Tongue (tissue), 3 donors: ENCODE measurements at places on chromosomes 7 and 10. TPM values are rescaled to one million over a fixed set of nuclear protein-coding genes. Genes with fewer than 3 reads are reported as not detected.

DNA sequence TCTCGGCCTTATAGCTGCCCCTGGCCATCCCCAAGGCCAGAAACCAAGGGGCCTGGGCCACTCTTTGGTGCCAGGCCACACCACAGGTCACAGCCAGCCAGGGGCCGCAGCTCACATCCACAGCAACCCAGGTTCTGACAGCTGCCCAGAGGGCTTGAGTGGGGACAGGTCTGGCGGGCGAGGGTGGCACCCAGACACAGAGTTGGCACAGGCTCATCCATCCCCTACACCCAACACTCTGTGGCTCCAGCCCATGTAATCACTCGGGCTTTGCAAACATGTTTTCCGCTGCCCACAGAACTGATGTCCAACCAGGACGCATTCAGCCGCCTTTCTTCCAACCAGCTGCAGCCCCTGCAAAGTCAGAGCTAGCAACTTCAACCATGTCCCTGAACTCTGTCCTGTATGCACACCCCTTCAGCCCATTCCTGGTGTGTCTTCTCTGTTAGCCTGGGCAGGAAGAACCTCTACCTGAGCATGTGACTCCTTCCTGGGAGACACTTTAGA is 57.7 kb upstream of the PPP2R2D start:
- no peak for DNase-seq

GRCh38 chr10:129307141-129307540 is 159.9 kb upstream of the MGMT start:
- DNase-seq: no peak

- DNase-seq: no peak
These were observed 139.8 kb downstream of the CUBN start for GRCh38 chr10:16989826-16990293.

GRCh38 chr10:26217396-26218086 is 967 bp downstream of the GAD2 start:
- no peak for DNase-seq

GRCh38 chr7:106895246-106895864 is 30.3 kb downstream of the PIK3CG start:
- no peak for DNase-seq

DNA sequence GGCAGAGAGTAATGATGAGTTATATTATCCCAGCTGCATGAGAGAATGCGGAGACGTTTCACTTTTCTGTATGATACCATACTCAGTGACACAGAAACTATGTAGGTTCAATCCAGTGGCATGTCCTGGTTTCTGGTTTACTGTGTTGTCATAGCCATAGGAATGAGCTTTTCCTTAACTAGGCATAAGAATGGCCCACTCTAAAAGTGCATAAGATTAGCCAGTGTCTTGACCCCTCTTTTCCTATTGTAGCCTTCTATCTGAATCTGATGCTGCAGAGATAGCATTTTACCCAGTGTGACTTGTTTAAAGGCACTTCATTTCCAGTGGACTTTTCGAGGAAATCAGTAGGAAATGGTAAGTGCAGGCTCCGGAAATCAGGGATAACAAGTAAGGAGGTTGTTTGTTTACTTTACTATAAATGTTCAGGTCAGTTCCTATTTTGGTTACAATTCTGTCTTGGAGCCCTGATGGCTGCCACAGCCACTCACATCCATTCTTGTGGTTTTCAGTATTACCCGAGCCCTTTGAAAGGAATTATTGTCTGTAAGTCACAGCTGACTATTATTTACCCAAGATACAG is 70.5 kb downstream of the SEMA3A start:
- DNase-seq: no peak

DNA sequence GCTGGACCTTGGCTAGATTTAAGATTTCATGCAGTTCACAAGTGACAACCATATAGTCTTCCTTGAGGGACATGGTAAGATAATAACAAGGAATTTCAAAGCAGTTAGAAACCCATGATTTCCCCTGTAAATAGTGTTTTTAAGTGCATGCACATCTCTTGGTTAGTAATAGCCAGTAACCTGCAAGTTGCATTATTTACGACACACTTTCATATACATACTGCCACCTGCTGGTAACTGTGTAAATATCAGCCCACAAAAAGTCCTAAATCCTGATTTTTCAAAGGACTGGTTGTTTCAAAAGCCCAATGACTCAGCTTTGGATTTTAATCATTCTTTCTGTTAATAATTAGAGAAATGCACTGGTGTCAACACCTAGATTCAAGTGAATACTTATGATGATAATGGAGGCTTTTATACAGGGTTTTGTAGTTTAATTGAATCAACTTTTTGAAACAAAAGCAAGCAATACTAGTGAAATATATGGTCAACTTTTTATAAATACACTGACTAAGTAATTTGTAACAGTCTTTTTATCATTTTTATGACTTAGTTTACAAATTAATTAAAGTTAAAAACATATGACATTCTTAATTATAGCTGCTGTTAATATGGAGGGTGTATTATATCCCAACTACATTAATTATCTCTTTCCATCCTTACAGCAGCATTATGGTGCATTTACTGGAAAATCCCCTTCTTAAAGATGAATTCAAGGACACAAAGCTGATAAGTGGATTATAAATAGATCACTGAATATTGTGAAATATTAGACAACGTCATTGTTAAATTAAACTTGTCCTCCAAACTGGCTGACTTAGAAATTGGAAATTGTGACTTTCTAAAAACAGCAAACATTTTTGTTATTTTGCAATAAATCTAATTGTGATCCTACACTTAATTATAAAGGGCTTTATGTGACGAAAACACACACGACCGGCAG is 367.7 kb upstream of the SEMA3D start:
- DNase-seq: peak; percentile 77

The PPP1R17 gene
- total RNA-seq: not detected

The ALOX5 gene
- 12.4 TPM for total RNA-seq

The GRID2IP gene
- total RNA-seq: 0.31 TPM
